IPS DF 19.7 (cell line): ENCODE measurements at places on chromosomes 6 and 20.

DNA sequence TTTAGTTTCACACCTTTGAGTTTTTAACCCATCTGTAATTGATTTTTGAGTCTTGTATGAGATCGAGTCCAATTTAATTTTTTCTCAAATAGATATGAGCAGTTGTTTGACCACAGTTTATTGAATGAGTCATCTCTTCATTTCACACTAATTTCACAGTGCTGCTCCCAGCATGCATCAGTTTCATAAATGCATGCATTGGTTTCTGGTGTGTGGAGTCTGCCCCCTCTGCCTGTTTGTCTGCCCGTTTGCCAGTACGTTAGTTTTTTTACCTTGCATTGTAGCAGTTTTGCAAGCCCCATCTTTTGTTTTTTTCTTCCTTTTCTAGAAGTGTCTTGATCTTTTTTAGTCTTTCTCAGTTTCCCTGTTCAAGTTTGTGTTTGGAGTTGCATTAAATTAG lies 11.9 kb downstream of the SLX4IP start:
- DNase-seq: no peak

- no peak for DNase-seq
These were observed 59.0 kb downstream of the AFG1L start for GRCh38 chr6:108353853-108354252.

- DNase-seq: no peak
These were observed 33.0 kb downstream of the RRBP1 start for GRCh38 chr20:17648791-17649730.

- no peak for DNase-seq
These were observed 25.2 kb downstream of the RIOK1 start for GRCh38 chr6:7414811-7415210.

DNA sequence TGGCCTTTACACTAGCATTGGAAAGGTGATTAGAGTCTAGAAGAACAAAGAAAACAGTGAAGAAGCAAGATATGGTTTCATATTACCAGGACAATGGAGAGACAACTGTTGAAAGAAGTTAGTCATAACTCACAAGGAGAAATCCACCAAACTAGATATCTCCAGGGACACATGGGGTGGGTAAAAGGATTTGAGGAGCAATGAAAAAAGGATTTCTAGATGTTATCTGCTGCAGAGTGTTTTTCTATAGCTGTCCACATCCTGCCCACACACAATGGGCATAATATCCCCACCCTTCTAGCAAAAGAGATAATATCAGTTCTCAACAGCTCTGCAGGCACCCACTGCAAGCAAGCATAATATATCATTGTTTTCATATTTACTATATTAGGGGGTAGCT lies 303.1 kb downstream of the HAO1 start:
- no peak for DNase-seq

DNA sequence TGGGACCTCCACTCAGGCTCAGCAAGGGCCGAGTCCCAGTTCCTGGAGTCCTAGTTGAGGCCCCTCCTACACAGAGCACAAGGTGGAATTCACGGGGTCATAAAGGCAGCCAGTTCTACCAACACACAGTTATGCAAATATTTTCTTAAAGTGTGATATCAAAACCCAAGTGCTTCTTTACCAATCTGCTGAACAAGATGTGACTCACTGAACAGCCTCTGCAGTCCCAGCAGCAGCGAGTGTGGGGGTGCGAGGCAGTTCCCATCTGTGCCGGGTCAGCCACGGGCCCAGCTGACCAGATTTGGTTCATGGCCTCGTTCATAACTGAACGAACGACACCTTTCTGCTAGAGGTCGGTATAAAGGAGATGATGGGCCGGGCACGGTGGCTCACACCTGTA lies 4.5 kb upstream of the TCEA2 start:
- no peak for DNase-seq

DNA sequence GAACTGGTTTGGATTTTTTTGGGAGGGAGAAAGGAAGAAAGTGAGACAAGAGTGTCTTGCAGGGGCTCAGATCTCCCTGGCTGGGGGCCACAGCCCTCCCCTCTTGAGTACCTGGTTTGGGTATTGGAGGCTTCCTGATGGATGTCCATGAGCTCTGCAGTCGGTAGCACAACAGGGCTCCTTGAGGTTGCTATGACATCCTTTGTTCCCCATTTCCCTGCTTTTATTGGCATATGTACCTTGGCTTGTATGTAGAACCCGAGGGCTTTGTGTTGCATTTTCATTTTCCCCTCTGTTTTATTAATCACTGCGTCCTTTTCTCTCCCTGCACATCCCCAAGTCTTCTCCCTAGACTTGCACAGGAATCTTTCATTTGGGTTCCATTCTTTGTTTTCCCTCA lies 355.5 kb upstream of the TSHZ2 start:
- no peak for DNase-seq

DNA sequence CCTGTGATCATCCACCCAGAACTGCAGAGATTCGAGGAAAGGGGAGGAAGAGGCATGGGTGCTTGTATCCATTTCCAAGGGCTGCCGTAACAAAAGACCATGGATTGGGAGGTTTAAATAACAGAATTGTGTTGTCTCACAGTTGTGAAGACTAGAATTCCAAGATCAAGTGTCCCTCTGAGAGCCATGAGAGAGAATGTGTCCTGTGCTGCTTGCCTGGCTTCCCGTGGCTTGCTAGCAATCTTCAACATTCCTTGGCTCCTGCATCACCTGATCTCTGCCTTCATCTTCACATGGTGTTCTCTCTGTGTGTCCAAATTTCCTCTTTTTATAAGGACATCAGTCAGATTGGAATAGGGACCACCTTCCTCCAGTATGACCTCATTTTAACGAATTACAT lies 69.8 kb downstream of the CDC40 start:
- DNase-seq: no peak

DNA sequence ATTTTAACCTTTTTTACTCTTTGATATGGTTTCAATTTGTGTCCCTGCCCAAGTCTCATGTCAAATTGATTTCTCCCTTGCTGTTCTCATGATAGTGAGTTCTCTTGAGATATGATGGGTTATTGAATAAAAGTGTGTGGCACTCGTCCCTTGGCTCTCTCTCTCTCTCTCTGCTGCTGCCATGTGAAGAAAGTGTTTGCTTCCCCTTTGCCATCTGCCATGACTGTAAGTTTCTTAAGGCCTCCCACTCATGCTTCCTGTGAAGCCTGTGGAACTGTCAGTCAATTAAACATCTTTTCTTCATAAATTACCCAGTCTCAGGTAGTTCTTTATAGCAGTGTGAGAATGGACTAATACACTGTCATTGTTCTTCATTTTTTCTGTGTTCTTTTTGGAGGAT lies 48.5 kb downstream of the LIN28B start:
- DNase-seq: no peak

GRCh38 chr20:42857446-42857845 lies 332.3 kb downstream of the PTPRT start:
- no peak for DNase-seq

GRCh38 chr20:25188218-25188617 lies 7.3 kb upstream of the ENTPD6 start:
- DNase-seq: no peak

DNA sequence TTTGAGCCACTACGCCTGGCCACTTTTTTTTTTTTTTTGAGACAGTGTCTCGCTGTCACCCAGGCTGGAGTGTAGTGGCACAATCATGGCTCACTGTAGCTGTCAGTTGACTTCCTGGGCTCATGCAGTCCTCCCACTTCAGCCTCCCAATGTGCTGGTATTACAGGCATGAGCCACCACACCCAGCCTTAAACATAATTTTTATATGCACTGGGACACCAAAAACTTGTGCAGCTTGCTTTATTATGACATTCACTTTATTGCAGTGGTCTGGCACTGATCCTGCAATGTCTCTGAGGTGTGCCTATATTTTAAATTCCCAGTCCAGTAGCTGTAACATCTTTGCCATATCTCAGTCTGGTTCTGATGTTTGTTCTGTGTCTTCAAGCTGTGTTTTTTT lies 34.7 kb downstream of the KAT14 start:
- no peak for DNase-seq

DNA sequence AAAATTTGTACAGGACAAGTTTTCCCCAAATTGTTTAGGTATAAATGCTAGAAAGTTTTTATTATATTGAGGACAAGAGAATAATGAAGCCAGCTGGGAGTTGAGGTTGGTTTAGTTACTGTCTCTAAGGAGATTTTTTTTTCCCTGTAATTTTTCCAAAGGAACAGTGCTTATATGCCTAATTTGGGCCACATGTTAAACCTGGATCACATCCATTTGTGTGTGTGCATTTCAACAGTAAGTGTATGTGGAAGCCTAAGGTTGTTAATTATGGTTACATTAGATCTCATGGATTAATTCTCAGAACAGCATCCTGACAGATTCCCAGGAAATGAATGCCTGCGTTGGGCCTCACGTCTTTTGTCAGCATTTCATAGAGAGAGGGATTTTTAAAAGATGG lies 4.5 kb downstream of the IGF2R start:
- no peak for DNase-seq

DNA sequence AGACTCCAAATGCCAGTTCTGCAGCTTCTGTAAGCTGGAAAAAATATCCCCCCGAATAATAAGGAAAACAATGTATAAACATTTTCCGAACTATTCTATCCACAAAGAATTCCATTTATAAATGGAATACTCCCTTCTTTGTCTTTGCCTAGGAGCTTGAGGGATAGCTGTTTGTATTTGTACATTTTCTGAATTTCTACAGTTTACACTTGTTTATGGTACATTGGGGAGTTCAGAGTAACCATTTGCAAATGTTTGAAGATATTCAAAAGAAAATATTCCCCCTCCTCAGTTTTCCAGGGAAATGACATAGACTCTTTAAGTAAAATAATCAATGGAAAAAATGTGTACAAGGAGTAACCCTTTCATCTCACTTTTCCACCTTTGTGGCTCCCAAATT lies 149.6 kb downstream of the SOBP start:
- DNase-seq: no peak

- DNase-seq: no peak
These were observed 12.2 kb upstream of the BRPF3 start for GRCh38 chr6:36184311-36184710.

DNA sequence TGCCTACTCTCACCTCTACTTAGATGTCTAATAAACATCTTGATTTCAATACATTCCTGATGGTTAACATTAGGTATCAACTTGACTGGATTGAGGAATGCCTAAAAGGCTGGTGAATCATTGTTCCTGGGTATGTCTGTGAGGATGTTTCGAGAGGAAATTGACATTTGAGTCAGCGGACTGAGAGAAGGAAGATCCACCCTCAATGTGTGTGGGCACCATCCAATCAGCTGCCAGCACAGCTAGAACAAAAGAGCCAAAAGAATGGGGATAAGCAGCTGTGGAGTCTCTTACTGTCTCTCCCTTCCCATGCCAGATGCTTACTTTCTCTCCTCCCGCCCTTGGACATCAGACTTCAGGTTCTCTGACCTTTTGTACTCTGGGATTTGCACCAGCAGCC lies 128.6 kb upstream of the HS3ST5 start:
- DNase-seq: peak; percentile 42

DNA sequence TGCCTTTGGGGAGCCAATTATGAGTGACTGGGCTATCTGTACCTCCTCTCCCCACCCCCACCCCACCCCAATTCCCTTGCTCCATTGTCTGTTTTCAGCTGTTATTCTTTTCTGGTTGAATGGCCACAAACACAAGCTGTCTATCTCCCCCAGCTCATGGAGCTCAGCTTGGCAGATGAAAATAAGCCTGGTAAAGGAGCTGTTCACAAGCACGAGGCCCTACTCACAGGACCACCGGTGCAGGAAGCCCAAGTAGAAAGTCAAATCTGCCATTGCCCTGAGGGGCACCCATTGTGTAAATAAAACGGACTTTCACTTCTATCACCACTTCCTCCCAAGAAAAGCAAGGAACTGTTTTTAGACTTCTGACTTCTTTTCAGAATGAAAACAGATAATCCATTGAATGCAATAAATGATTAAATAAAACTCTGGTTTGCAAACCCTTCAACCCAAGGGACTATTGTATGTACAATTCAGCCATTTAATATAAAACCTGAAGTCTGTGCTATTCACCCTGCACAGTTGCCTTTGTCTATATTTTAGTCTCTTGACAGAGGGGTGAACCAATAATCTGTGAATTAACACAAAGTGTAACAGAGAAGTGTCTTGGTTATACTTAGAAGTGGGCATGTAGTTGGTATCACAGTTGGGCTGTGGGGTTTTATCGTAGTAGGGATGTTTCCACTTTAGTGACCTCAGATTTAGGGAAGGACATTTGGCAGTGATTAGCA lies 27.7 kb downstream of the RIPOR2 start:
- DNase-seq: no peak

DNA sequence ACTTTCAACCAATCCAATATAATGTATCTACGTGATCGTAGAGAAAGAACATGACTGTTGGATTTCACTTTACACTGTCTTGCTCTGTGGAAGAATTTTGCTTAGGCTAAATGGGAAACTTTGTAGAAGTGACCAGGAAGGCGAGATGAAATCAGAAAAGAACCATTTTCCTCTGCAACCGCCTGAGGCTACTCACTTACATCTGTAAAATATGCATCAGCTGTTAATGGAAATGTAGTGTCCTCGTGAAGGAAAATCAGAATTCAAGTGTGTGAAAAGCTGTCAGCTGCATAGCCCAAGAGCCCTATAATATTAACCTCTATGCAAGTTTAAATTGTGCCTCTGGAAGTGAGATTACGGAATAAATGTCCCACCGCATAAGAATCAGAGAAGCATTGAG lies 277.9 kb downstream of the C6orf118 start:
- DNase-seq: no peak

- no peak for DNase-seq
These were observed 40.4 kb downstream of the TRAM2 start for GRCh38 chr6:52536424-52536916.

DNA sequence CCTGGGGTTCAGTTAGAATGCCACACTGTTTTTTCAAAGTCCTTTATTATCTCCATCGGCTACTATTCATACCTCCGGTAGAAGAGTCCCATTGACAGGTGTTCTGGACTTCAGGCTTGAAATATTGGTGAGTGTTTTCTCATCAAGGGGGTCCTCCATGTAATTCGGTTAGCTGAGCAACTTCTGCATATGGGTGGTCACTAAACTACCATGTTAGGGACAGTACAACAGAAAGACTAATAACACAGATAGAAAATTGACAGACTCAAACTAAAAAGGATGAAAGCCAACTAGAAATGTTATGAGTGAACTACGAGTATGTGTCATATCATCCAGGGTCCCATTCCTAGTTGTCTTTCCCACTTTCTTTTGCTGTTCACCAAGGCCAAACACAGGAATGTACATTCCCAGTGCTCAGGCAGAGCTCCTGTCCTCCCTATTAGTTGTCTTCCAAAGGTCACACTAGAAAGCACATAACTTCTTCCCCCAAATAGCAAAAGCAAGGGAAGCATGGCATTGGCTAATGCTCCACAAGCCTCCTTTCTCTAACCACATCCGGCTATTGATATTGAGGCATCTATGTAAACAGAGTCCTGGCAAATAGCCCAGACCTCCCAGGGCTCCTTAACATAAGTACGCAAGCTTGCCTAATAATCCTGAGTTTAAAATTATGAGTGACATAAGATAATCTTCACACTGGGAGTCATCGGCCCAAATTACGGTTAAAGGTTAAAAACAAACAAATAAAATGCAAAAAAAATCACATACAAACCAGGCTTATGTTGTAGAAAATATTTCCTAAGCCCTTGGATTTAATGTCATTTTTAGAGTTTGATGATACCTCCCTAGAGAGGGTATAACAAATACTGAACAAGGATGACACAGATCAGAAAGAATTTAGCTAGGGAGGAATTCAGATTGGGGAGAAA lies 13.2 kb downstream of the CCN2 start:
- DNase-seq: no peak
